Myocyte (in vitro differentiated cells): ENCODE measurements at places on chromosomes 2 and 18.

DNA sequence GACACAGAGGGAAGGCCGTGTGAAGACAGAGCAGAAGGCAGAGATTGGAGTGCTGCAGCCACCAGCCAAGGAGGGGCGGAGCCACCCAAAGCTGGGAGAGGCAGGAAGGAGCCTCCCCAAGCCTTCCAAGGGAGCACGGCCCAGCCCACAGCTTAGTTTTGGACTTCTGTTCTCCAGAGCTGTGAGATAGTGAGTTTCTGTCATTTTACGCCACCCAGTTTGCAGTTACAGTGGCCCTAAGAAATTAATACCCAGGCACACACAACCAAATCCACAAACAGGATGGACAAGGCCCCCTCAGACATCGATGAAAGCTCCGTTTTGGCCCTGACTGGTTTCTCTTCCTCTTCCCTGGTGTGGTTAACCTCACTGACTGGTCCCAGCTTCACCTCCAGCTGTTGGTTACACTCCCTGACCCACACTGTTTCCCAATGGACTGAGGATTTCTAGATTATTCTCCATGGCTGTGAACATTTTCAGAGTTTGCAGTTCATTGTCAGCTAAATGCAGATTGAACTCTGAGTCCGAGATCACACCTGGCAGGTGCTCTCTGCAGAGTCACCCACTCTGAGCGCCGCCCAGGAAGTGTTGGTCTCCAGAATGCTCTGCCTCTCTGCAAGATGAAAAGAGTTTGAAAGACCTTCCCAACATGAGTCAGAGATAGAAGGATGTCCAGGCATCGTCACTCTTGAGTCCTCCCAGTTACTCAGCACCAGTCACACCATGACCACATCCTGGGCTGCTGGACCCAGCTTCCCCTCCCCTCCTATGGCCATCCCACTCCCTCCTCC is 100.2 kb downstream of the TWIST2 start:
- peak; percentile 50 for DNase-seq

- DNase-seq: no peak
Observed at GRCh38 chr2:127660291-127660578, 14.3 kb downstream of the GPR17 start.

DNA sequence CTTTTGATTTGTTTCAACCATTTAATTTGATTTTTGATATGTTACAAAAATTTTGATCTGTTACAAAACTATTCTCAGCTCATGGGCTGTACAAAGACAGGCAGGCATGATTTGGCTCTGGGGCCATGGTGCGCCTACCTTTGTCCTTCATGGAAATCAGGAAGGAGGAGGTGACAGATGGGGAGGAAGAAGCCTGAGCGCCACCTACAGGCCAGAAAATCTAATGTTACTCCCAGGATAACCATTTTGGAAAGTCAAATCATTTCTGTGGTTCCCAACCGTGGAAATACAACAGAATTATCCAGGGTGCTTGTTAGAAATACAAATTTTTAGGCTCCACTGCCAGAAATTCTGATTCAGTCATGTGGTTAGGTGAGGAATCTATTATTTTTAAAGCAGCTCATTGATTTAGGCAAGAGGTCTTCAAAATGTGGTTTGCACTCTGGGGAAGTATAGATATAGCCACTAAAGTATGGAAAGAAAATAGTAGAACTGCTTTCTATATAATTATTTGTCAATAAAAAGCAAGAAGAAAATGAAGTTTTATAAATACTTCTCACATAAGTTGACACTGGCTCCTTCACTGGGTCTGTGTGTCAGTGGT is 93.9 kb downstream of the EVA1A start:
- DNase-seq: peak; percentile 41

DNA sequence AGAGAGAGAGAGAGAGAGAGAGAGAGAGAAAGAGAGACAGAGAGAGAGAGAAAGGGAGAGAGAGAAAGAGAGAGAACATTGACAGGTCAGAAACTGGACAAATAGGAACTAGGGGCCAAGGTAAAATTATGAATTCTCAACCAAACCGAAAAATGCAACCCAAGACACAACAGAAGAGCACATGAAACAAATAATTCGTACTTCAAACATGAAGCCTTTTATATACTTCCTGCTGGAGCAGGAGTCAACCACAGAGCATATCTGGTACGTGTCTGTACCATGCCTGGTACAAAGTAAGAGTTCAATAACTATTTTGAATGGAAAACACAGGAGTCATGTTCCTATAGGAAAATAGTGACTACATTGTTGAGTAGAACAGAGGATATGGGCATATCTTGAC is 6.5 kb upstream of the VPS54 start:
- no peak for DNase-seq

GRCh38 chr2:4551691-4552474 is 848.5 kb downstream of the DCDC2C start:
- no peak for DNase-seq

- DNase-seq: no peak
Observed at GRCh38 chr18:40867459-40867858, 1087.6 kb upstream of the PIK3C3 start.

DNA sequence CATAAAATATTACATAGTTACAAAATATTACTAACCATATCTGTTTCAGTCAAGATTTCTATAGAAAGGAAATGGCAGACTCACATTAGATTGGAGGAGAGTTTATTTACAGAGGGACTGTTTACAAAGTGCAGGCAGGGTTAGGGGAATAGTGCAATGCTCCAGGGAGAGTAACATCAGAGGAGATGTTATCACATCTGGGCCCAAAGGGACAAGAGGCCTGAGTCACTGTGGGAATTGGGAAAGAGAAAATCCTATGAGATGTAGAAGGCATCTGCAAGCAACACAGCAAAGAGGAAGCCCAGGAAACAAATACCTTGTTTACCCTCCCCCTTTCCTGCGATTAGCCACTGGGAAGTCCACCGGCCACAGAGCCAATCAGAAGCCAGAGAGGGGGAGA is 227.3 kb upstream of the TANK start:
- no peak for DNase-seq

DNA sequence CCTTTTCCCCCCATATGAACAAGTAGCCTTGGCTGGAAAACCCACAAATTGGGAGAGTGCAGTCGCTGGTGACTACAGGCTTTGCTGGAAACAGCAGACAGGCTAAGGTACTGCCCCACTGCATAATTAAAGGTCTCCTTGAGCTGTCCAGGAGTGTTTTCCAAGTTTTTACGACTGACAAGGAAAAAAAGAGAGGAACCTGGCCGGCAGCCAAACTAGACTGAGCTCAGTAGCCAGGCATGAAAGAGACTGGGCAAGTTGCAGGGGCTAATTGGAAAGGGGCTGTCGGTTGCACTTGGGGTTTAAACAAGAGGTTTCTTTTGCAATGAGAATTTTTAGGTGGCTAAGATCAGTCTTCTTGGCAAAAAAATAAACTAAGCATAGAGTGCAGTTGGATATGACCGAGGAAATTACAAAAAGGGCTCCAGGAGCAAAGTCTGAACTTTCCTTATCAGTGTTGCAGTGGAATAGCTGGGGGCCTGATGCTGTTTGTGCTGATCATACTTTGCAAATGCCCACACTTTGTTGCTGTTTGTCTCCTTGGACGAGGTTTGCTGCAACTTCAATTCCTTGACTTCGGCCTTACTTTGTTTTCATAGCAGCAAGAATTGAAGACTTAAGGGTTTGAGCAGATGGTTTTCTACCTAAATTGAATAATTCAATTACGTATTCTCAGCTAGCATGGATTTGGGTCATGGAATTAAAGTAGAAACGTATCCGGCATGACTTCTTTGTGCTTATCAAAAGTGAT is 2.1 kb downstream of the GULP1 start:
- DNase-seq: peak; percentile 68

- no peak for DNase-seq
Observed at GRCh38 chr2:44936275-44936674, 5.2 kb upstream of the SIX3 start.

GRCh38 chr2:141020346-141020745 is 1110.5 kb downstream of the LRP1B start:
- DNase-seq: no peak

DNA sequence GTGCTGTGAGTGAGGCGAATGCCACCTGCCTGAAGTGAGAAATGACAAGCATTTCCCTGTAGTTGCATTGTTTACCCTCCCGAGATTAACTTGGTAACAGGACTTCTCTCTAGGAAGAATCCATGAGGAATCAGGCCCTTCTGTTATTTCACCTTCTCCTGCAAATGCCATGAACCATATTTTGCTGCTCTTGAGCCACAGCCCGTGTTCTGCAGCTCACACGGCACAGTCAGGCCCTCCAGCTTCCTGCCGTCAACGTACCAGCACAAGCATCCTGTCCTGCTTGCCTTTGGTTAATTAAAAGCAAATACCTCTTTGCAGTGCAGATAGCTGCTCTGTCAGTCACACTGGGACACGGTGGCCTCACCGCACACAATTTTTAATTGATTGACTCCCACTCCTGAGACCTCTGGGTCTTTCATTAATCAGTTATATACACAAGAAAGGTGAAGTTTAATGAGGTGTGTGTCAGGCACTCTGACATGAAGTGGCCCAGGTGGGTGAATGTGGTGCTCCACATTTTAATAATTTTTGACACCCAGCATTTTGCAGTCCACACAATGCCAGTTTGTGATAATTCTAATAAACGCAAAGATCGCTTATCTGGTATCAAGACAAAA is 95.3 kb upstream of the ASB18 start:
- no peak for DNase-seq

DNA sequence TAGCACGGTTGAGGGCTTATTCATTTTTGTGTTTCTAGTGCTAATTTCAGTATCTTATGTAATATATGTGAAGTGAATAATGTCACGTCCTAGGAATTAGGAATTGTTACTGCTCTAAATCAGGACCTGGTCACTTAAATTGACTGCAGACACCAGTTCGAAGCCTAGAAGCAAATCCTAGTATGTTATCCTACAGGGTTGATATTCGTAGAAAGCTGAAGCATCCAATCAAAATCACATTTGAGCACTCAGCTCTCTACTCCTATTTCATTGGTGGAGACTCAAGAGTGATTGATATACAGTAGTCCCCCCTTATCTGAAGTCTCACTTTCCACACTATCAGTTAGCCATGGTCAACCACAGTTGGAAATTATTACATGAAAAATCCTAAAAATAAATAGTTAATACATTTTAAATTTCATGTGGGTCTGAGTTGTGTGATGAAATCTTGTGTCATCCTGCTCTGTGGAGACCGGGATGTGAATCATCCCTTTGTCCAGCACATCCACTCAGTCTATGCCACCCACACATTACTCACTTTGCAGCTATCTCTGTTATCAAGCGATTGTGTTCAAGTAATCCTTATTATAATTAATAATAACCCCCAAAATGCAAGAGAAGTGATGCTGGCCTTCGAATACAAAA is 35.2 kb upstream of the SCN9A start:
- peak; percentile 32 for DNase-seq

DNA sequence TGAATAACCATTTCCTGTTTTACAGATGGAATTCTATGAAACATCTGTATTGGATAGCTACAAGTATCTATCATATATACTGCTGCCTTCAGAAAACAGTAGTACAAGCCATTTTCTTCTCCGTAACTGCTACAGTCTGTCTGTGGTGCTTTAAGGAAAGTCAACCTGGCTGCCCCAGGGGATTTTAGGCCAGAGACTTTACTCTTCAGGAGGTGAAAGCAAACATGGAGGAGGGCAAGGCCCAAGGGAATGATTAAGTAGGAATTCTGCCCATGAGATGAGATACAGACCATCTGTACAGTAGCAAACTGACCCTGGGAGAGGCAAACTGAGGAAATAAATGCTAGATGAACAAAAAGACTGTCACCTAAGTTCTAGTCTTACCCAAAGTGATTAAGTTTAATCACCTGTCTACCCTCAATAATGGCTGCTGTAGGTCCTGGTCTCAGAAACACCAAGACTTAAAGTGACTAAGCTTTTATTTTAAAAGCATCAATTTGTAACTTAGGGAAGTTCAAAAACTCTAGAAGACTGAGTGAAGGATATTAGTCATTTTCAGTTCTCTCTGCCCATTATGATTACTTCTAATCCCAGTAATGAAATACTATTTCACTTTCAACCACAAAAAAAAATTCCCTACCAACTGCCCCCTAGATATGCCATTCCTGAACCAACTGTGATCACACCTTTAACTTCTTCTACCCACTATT is 14.8 kb downstream of the MBD2 start:
- DNase-seq: no peak

- DNase-seq: no peak
Observed at GRCh38 chr2:127649100-127649611, 3.2 kb downstream of the GPR17 start.

DNA sequence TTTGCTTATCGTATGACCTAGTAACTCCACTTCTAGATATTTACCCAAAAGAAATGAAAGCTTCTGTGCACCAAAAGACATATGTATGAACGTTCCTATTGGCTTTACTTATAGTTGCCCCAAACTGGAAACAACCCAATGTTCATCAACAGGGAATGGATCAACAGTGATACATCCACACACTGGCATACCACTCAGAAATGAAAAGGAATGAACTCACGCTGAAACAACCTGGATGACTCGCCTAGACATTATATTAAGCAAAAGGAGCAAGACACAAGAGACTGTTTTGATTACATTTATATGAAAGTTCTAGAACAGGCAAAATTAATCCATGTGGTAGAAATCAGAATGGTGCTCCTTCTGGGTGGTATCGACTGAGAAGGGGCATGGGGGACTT is 18.9 kb downstream of the ADRA2B start:
- no peak for DNase-seq

DNA sequence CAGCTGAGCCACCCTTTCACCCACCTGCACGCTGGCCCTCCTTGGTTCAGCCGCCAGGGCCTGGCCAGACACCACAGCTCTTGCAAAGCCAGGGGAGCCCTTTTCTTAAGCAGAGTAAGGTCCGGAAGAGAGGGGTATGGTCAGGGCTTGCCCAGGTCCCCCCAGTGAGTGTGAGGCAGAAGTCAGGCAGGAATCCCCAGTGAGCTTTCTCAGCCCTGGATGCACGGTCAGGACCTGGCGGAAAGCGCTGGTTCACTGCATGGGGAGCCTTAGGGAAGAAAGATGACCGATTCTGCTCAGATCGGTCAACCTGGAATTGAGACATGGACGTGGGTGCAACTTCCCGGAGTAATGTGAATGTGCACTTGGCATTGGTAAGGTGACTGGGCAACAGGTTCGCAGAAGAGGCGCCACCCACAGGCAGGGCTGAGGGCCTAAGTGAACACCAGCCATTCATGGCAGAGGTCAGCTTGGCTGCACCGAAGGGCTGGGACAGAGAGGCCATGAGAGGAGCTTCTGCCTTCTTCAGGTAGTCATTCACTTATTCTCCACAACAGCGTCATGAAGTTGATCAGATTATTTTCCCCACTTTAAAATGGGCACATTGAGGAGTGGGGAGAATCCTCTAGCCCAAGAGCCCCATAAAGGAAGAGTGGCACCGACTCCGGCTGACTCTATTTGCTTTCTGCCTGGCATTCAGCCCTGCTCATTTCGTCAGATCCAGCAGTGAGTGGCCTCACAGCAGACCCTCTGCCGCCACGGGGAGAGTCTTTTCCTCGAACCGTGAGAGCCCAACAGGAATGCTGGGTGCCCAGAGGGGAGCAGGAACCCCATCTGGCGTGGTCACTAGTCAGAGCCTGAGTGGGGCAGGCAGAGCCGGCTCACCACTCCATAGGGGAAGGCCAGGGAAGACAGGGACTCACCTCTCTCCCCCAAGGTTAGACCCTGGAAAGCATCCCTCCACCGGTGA is 35.8 kb downstream of the SCTR start:
- no peak for DNase-seq

GRCh38 chr2:110107092-110108079 is 8.2 kb downstream of the MALL start:
- DNase-seq: peak; percentile 24
